ENCODE measurements at places on chromosomes 5 and 9.

- DNase-seq, result no peak
Observed at GRCh38 chr5:29277642-29278041, 1915.8 kb upstream of the CDH6 start.

DNA sequence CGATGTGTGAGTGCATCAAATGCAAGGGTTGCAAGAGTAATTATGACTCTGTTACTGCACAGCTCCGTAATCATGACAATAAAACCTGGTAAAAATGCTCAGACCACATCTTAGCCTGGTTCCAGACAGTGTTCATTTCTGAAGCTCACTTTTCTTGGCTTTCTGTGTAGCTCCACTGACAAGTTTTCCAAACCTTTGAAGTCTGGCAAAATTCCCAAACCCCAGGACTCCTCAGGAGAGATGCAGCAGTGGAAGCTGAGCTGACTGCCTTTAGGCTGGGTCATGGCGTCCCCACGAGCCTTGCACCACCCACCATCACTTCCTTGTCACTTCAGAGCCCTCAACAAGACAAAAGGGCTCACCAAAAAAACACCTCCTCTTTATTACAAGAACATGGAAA, 131.6 kb upstream of the TAS2R1 start:
- no peak for DNase-seq

GRCh38 chr5:95283761-95284571, 928 bp downstream of the MCTP1 start:
- DNase-seq, result peak; percentile 59

DNA sequence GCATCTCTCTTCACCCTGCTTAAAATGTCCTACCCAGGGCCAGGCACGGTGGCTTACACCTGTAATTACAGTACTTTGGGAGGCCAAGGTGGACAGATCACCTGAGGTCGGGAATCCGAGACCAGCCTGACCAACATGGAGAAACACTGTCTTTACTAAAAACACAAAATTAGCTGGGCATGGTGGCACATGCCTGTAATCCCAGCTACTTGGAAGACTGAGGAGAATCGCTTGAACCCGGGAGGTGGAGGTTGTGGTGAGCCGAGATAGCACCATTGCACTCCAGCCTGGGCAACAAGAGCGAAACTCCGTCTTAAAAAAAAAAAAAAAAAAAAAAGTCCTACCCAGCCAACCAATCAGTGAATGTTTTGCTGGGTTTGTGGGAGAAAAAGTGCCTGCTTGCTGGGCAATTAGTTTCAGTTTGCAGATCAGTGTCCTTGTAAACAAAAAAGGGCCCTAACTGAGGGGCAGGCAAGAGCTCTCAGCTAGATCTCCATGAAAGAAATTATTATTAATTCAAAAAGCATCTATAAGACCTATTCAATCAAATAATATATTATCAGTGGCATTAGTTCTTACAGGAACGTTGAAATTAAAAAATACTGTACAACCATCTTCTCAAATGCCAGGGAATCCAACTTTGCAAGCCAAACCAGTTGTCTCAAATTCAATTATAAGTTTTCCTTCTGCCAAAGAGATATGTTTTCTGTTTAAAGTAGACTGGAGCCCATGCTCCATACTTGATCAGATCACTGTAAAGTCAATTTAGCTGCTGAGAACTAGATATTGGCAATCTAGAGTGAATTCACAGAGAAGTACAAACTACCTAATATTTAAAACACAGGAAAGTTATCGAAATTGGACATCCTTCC, 3.9 kb downstream of the MEGF9 start:
- DNase-seq, result no peak

GRCh38 chr5:72702881-72703434, 113.5 kb upstream of the TNPO1 start:
- DNase-seq, result no peak

GRCh38 chr5:155471027-155471426, 457.5 kb downstream of the KIF4B start:
- DNase-seq, result peak; percentile 98

DNA sequence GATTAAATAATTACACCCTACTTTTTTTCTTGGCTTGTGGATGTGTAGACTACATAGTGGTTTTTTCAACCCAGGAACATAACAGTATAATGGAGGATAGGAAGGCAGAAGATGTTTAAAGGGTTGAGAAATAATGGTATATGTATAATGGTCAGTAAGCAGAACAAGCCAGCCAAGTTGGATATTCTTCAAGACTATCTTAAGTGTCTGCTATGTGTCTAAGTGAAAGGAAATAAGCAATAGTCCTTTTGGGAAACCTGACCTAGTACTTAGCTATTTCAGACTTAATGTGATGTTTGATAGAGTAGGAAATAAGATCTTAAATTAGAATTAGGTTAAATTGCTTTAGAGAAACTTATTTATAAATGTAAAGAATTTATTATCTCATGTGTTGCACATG, 85.7 kb downstream of the PTPDC1 start:
- no peak for DNase-seq

GRCh38 chr5:119451561-119451960, 736 bp upstream of the HSD17B4 start:
- no peak for DNase-seq

DNA sequence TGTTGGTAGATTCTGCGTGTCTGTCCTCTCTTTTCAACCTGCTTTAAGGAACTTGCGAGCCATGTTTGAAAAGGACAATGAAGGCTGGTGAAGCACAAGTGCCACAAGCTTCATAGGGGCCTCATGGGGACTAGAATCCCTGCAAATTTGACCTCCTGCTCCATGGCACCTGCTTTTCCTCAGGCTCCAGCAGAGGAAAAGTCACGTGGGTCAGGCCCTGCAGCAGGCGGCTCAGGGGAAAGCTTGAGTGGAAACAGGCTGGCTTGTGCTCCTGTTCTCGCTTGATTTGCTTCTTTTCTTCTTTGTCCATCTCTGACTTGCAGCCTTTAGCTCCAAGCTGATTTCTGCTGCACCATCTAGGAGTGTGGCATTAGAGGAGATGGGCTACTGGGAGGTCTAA, 187.6 kb upstream of the MAST4 start:
- no peak for DNase-seq

- DNase-seq, result no peak
Observed at GRCh38 chr9:7935681-7936080, 136.1 kb upstream of the DMAC1 start.

- no peak for DNase-seq
Observed at GRCh38 chr5:169652057-169652456, 15.0 kb downstream of the DOCK2 start.

- no peak for DNase-seq
Observed at GRCh38 chr5:117188211-117188610, 613.6 kb upstream of the SEMA6A start.

- no peak for DNase-seq
Observed at GRCh38 chr5:142246-142810, 49.0 kb upstream of the LRRC14B start.

GRCh38 chr5:175658299-175659145, 651 bp downstream of the HRH2 start:
- DNase-seq, result peak; percentile 21

DNA sequence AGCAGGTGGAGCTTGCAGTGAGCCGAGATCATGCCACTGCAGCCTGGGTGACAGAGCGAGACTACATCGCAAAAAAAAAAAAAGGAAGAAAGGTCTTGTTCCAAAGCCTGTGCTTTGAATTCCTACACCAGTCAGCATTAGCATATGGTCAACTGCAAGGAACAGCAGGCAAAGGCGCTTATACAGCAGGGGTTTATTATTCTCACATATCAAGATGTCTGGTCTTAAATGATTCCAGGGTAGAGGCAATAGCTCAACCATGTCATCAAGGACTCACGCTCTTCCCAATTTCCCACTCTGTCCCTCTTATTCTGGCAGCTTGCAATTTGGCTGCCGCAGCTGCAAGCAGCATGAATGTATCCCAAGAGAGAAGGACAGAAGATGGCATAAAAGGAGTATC, 28.6 kb upstream of the HRH2 start:
- peak; percentile 58 for DNase-seq

DNA sequence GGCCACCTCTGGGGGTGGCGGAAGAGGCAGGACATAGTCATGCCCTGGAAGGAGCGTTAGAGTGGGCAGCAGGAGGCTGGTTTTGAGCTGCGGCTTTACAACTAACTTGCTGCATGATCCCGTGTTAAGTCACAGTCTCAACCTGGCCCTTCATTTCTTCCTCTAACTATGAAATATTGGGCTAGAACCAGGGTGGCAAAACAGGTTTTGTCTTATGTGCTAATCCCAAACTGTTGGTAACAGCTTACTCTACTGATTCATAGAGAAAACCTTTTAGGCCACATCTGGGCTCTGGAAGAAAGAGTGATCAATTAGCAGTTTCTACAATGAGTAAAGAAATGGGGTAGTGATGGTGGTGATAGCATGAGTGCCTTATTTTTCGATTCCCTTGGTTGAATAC, 74.1 kb upstream of the CLINT1 start:
- no peak for DNase-seq

DNA sequence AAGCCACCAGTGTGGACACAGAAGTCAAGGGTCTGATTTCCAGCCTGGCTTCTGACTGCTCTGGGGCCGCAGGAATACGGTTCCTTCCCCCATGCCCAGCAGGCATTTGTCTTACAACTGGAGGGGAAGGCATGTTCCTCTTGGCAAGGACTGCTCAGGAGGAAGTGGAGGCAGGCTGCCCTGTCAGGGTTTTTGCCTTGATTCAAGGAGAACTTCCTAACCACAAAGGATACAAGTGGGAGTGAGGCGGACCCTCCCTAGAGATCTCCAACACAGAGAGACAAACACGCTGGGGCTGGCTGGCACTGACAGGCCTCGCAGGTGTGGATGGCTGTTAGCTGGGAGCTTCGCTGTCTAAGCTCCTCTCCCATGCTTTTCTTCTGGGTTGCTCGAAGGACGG, 19.1 kb downstream of the TGFBI start:
- no peak for DNase-seq

GRCh38 chr9:16954040-16954439, 83.6 kb upstream of the BNC2 start:
- DNase-seq, result no peak

DNA sequence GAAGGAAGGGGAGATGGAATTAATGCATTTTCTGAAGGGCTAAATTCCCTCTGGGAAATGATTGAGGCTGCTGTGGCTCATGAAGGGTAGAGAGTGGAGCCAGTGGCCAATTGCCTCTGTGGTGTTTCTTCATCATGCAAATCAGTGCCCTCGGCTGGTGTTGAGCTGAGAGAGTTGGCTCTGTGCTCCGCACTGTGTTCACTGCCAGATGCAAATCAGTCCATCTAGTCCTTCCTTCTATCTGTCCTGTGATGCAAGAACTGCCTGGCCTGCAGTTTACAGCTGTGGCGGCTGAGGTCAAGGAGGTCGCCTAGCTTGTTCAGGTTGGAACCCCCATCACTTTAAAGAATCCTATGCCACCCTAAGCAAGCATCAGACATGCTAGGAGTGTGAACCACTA, 6.0 kb downstream of the TMEM171 start:
- no peak for DNase-seq

DNA sequence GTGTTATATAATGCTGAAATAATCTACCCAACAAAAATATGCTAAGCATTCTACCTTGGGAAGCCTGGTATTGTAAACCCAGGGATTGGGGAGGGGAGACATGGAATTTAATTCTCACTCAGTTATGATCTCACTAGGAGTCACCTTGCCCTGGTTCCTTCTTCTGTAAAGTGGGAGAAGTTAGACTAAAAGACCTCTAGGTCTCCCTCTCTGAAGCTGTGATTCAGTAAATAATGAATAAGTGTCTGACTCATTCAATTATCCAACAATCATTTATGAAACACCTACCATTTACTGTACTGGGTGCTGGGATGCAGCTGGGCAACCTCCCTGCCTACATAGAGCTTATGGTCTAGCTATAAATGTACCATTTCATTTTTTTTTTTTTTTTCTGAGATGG, 20.2 kb upstream of the SPARC start:
- no peak for DNase-seq

DNA sequence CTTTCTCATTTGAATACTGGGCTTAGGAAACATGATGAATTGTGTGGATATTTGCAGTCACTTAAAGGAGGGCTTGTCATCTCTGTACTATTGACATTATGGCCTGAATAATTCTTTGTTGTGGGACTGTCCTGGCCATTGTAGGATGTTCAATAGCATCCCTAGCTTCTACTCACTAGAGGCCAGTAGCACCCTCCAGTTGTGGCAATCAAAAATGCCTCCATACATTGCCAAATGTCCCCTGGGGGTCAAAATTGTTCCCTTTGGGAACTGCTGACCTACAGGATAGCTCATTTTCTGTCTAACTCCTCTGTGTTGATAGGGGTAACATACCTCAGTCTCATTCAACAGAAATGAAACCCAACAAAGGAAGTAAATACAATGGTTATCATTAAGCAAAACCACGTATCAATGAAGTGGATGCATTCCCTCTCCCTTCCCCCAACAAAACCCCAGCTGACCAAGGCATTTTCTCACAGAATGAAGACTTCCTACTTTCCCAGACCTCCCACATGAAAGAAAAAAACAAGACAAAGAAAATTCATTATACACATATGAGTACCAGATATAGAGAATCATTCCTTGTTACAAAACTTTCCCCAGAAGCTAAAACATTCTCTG, 18.1 kb downstream of the FYB1 start:
- DNase-seq, result no peak

Data from NCI-H82 (cell line).